ENCODE measurements at places on chromosomes 3 and 15.

DNA sequence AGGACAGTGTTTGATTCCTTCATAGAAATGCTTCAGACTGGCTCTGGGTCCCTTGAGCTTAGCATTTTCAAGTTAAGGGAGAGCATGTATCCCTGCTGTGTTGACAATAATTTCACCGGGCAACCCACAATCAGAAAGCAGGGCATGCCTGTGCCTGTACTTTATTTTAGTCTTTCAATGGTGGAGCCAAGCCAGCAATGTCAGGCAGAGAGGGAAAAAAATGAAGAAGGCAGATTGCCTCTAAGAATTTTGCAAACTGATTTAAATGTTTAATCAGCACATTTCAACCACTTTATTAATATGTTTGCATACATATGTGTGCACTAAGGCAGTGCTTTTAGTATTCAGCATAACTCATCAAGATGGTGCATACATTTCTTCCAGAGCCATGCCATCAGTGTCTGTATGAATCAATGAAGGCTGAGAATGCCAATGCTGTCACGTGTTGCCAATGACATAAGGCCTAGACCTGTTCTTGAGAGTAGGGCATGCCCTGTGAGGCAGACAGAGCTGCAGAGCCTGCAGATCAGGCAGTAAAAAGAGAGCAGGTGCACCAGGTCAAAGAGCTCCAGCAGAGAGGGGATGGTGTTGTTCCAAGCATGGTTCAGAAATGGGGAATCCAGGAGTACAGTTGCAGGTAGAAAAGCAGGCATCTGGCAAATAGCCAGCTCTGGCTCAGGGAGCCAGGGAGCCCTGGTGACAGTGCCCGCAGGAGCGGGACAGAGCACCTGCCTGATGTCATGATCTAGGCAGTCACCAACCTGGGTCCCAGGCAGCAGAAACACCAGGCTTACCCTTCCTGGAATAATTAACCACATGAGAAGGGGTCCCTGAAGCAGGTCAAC is 508.5 kb downstream of the GABRG3 start:
- no peak for DNase-seq

- no peak for DNase-seq
These were observed 83.9 kb upstream of the TGFBR2 start for GRCh38 chr3:30522476-30522875.

- no peak for DNase-seq
These were observed 6.5 kb downstream of the FOXP1 start for GRCh38 chr3:71577011-71577410.

DNA sequence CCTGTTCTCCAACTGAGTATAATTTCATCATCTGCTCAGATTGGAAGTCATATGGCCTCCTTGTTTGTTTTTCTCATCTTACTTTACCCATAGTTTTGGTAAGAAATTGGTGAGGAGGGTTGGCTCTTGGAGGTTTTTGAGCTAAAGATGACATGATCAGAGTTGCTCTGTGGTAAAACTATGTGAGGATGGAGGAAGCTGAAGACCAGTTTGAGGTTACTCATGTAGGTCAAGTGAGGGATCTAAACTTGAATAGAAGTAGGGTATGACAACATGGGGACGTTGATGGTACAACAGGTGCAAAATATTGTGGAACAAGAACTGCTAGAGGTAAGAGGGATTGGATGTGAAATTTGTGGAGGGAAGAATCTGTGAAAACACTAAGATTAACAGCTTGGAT is 87.7 kb upstream of the NEO1 start:
- no peak for DNase-seq

DNA sequence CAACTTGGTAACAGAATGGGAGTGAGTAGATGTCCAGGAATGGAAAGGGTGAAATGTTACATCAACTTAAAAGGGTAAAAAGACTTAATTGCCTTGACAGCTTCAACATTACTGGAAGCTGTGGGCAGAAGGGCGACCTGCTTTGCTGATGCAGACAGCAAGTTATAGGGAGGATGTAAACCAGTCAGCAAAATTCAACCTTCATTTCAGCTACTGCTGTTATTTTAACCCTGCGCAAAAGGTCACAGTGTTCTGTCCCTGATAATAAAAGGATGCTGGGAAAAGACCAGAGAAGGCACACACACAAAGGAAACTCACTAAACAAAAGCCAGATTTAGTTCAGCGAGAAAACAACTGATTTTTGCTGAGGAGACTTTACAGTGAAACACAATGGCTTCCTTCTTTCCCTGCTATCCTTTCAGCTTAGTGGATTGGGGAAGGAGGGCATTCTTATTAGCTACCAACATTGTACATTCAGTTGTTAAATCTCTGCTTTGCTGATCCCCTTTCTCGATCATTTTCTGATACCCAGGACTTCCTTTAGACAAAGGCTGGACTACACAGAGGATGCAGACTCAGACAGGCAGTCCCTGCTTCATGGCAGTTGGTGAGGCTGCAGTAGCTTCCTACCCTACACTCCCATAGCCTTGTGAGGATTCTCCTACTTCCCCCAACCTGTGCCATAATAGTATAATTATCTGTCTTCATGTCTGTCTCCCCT is 62.0 kb downstream of the P3H2 start:
- no peak for DNase-seq

GRCh38 chr15:45606413-45606812 is 19.2 kb downstream of the BLOC1S6 start:
- DNase-seq, result no peak

GRCh38 chr3:168870892-168871291 is 775.2 kb upstream of the GOLIM4 start:
- DNase-seq, result no peak

DNA sequence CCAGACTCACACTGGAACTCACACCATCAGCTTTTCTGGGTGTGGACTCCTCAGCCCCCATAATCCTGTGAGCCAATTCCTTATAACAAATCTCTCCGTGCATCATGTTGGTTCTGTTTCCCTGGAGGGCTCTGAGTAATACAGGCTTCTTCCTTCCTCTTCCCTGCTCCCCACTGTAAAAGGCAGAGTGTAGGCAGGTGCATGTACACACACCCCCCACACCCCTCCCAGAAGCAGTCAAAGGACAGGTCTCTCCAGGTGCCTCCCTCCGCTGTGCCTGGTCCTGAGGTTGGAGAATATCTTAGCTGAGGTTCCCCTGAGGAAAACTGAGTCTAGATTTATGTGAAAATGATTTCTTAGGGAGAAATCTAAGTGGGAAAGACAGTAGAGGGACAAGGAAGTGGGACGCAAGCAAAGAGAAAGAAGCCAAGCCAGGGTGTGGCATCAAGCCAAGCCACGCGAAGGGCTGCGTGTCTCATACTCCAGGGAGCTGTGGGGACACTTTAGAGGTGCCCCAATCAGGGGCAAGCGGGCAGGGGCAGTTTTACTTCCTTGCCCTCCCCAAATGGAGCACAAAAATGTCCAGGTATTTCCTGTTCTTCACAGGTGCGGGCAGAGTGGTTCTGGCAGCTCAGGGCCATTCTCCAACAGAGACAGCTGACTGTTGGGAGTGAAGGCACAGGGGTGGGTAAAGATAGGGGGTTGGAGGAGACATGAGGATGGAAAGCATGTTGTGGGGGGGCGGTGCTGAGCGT is 86.6 kb downstream of the HMG20A start:
- no peak for DNase-seq

- DNase-seq, result no peak
These were observed 9.5 kb downstream of the PPP2R3A start for GRCh38 chr3:135975053-135975452.

DNA sequence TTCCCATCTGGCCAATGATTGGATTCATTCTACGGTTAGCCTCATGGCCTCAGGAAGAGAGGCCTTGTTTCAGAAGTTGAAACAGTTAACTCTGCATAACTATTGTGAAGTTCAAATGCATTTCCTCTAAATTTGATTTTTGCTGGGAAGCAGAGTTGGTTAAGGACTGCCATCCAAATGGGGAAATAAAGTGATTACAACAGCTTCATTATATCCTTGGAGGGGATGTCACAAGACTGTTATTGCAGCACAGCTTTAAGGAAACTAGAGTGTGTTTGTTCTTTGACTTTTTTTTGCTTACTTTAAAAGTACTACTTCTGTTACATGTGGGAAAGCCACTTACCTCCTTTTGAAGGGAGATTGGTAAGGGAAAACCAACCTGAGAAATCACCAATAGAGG is 164.8 kb downstream of the AKAP13 start:
- DNase-seq, result no peak

DNA sequence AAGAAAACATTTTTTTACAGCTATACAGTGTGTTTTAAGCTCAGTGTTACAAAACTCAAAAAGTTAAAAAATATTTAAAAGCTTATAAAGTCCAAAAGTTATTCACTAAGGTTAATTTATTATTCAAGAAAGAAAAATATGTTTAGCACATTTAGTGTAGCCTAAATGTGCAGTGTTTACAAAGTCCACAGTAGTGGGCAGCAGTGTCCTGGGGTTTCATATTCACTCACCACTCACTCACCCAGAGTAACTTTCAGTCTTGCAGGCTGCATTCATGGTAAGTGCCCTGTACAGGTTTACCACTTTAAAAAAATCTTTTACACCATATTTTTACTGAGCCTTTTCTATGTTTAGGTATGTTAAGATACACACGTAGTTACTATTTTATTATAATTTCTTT is 300.2 kb upstream of the TRIM42 start:
- no peak for DNase-seq

- no peak for DNase-seq
These were observed 99.3 kb downstream of the MME start for GRCh38 chr3:155179437-155179827.

- DNase-seq, result no peak
These were observed 208.9 kb downstream of the ROBO1 start for GRCh38 chr3:79558943-79559342.

GRCh38 chr15:101568821-101569555 is 79.5 kb upstream of the PCSK6 start:
- DNase-seq, result no peak

GRCh38 chr15:56059716-56060115 is 66.3 kb upstream of the NEDD4 start:
- DNase-seq, result no peak

GRCh38 chr3:48952510-48953118 is 34.0 kb downstream of the ARIH2 start:
- DNase-seq, result peak; percentile 38

GRCh38 chr3:63043631-63044030 is 168.4 kb upstream of the CADPS start:
- DNase-seq, result no peak

DNA sequence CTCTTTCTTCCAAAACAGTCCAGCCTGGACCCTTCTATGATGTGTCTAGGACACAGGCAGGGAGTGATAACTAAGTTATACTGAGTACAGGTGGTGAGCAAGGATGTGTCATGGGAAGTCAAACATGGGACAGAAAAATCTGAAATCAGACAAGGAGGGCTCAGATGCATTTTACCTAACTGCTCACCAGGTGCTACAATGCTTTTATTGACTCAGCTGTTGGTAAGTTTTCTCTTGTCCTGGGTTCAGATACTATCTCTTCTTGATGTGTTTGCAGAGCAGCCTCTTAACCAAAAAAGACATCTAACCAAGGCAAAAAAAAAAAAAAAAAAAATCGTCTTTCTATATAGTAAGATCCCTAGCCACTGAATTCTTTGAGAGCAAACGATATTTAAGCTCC is 378.6 kb downstream of the VPS13C start:
- no peak for DNase-seq

- DNase-seq, result no peak
These were observed 403.7 kb downstream of the OXSM start for GRCh38 chr3:26193558-26193957.

- DNase-seq, result no peak
These were observed 27.2 kb upstream of the MANF start for GRCh38 chr3:51357856-51358255.

GRCh38 chr3:126113733-126114442 is 30.0 kb upstream of the SLC41A3 start:
- DNase-seq, result no peak

DNA sequence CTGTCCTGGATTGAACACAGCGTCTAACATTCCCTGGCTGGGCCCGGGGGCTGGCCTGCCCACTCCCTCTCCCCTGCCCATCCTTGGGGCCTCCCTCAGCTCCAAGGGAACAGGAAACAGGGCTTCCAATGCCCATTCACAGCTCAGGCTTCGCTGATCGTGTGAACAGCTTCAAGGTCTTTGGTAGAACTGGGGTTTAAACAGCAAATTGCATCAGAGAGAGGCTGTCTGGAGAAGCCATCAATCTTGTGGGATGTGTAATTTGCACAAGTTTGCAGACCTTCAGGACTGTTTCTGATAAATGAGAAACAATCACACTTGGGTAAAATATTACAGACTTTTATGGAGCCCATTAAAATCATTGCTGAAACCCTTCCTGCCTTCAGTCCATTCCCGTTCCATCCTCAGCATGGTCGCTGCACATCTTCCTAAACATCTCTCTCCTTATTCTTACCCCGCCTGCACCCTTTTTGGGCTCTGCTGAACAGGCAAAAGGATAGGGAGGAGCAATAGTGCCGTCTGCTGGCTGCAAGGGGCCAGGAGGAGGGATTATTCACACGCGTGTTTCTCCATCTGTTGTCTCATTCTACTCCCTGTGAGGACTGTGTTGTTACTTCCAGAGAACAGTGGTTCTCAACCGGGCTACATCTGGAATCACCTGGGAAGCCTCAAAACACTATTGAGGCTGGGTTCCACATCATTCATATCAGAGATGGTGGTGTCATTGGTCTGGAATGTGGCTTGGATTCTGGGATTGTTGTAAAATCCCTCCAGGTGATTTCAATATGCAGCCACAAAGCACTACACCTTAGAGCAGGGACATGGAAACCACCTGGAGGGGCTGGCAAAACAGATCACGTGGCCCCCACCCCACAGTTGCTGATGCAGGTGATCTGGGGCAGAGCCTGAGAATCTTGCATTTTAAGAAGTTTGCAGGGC is 116.3 kb downstream of the CLSTN2 start:
- DNase-seq, result no peak

DNA sequence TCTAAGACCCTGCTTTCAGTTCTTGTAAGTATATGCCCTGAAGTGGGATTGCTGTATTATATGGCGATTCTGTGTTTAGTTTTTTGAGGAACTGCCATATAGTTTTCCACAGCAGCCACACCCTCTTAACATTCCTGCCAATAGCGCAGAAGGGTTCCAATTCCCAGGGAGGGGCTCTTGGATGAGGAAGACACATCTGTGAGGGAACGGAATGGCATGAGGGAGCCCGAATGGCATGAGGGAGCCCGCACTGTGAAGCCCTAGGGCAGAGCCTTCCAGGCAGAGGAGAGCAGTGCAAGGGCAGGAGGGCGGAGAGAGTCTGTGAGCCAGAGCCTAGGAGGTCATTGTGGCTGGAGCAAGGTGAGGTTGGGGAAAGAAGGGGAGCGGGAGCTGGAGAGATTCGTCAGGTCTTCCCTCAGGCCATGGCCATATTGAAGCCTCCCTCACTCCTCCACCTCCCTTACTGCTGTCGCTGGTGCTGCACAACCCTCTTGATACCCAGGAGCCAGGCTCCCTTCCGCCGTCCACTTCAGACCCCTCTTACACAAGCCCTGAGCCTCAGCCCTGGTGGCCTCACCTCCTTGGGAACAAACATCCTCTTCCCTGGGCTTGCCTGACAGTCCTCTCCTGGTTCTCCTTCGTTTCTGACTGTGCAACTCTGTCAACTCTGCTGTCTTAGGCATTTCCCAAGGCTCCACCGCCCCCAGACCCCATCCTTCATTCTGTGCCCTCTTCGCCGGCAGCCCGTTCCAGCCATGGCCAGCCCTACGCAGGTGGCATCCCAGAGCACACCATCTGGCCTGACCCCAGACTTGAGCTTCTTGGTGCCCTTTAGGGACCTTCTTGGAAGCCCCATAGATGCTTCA is 51.4 kb downstream of the FGD5 start:
- no peak for DNase-seq

GRCh38 chr3:119219069-119219468 is 21.6 kb downstream of the B4GALT4 start:
- peak; percentile 17 for DNase-seq

GRCh38 chr3:38647217-38647970 is 2.1 kb downstream of the SCN5A start:
- no peak for DNase-seq

- no peak for DNase-seq
These were observed 406.4 kb upstream of the PROK2 start for GRCh38 chr3:72191209-72191960.
